ENCODE measurements at places on chromosomes 1 and 21. TPM values are rescaled to one million over a fixed set of nuclear protein-coding genes. Genes with fewer than 3 reads are reported as not detected.
A peak's percentile ranks its signal among the peaks of the same experiment; 100 is the strongest.

DNA sequence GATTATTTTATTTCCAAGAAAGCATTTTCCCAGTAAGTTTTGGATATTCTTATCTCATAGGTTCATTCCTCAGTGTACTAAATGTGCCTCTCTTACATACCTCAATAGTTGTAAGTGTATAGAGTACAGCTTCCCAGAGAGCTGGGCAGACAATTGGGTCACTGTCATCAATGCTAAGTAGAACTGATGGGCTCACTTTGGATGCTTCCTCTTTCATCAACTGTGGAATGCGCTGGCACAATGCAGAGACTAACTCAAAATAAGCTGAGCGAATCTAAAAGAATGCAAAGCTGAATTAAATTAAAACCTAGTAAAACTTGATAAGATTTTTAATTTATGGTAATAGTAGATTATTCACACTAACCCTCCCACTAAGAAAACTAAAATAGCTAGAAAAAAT is 21.5 kb downstream of the LTN1 start:
- no peaks in the 10 kb centered on the region for H3K27me3 ChIP-seq
- H3K27ac ChIP-seq, result peak overlapping the region; percentile 59

Gene USH2A
- 0.03 TPM for total RNA-seq

DNA sequence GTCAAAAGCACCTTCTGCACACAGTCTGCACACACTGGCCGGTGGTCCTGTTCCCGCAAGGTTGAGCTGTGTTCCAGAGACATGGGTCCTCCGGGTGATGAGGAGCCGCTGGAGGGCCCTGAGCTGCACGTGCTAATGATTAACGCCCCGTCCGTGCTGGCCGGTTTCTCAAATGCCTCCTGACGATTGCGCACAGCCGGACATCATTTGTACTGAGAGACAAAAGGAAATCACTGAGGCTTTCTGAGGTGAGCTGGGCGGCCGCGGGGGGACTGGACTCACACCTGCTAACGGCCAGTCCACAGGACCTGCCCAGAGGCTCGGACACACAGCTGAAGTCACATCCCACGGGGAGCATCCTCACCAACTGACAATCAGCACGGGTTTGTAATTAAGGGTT is 29.2 kb downstream of the POFUT2 start:
- no peak overlapping the region for H3K27ac ChIP-seq
- peaks cover under 1% of the 10 kb centered on the region for H3K4me1 ChIP-seq
- no peak for DNase-seq
- peaks cover 18% of the 10 kb centered on the region for H3K27me3 ChIP-seq
- no peak overlapping the region for H3K4me3 ChIP-seq

Gene RPL22
- total RNA-seq, result 319 TPM

DNA sequence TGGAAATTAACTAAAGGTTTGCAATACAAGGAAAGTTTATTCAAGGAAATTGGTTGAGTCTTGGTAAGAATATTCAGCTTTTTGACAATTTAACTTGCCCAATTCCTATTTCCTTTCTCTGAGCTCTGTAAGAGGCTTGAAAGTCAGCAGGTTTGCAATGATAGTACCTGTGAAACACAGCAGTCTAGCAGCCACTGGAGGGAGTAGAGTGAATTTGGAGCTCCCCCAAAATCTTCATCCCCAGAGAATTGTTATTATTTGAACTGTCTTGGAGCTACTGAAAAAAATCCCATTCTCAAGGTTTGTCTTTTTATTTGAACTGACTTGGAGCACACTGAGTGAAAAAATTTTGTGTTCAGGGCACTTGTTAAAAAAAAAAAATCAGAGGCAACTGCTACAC is 654.2 kb upstream of the PKN2 start:
- no peak overlapping the region for H3K27ac ChIP-seq
- no peaks in the 10 kb centered on the region for H3K4me1 ChIP-seq
- no peaks in the 10 kb centered on the region for H3K27me3 ChIP-seq
- no peak overlapping the region for H3K4me3 ChIP-seq
- H3K36me3 ChIP-seq, result no peaks in the 10 kb centered on the region

GRCh38 chr21:33051925-33052324 is 18.0 kb upstream of the OLIG1 start:
- no peak overlapping the region for H3K4me3 ChIP-seq
- no peak for DNase-seq
- H3K27ac ChIP-seq, result no peak overlapping the region

DNA sequence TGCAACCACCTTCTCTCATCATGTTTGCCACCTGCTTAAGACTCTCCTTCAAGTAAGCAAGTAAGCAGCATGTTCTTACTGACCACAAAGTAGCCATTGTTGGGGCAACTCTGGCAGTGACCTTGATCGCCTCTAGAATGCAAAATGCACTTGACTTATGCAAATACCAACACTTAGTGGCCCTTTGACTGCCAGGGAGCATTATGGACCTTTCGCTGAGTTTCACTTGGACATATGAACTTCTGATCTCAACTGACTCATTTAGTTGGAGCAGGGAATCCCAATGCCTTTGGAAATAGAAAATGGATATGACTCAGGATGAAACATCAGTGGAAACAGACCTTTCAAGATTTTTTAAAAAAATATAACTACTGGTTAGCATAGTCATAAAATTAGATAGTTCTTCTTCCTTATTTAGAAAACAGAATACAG is 6.1 kb upstream of the PLA2G5 start:
- peaks cover 5% of the 10 kb centered on the region for H3K36me3 ChIP-seq
- peak; percentile 85 for DNase-seq
- H3K4me3 ChIP-seq, result no peak overlapping the region

Gene VSIG8
- total RNA-seq, result not detected

Measured in HFFc6 (cell line).